ENCODE measurements at places on chromosomes 4 and X.

- DNase-seq, result no peak
These were observed 207.0 kb downstream of the LDB2 start for GRCh38 chr4:16691450-16691849.

DNA sequence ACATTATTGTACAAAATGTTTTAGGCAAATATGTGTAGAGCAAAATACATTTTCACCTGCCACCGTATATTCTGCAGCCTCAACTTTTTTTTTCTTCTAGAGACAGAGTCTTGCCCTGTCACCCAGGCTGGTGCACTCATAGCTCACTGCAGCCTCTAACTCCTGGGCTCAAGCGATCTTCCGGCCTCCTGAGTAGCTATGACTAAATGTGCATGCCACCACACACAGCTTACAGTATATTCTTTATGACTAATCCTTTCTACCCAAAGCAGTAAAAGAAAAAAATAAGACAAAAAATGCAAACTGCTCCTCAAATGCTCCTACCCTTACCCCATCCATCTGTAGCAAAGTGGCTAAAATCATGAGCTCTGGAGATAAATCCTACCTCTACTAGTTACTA is 426.3 kb downstream of the KCNIP4 start:
- no peak for DNase-seq

DNA sequence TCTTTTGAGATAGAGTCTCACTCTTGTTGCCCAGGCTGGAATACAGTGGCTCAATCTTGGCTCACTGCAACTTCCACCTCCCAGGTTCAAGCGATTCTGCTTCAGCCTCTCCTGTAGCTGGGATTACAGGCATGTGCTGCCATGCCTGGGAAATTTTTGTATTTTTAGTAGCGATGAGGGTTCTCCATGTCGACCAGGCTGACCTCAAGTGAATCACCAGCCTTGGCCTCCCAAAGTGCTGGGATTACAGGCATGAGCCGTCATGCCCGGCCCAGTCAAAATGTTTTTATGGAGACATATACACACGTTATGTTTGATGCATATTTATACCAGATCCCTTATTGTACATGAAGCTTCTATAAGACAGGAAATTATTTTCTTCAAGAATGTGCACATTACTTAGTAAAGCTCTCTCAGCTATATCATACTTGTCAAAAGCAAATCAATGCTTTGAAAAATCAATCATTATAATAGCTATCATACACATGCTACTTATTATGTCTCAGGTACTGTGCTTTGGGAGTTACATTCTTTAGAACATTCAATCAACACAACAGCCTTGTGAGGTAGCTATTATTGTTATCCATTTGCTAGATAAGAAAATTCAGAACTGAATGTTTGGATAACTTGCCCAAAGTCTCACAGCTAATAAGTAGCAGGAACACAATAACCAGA is 269.2 kb downstream of the FSTL5 start:
- no peak for DNase-seq

GRCh38 chr4:55312489-55313101 is 33.4 kb upstream of the SRD5A3 start:
- DNase-seq, result no peak

- DNase-seq, result no peak
These were observed 6.3 kb downstream of the FNIP2 start for GRCh38 chr4:158775091-158775651.

GRCh38 chr4:150950657-150951288 is 64.3 kb downstream of the LRBA start:
- no peak for DNase-seq

GRCh38 chr4:138727731-138728130 is 287.9 kb upstream of the NOCT start:
- DNase-seq, result no peak

GRCh38 chr4:141469392-141469791 is 167.0 kb upstream of the IL15 start:
- no peak for DNase-seq

GRCh38 chr4:185682236-185682635 is 129.8 kb downstream of the SORBS2 start:
- no peak for DNase-seq

Measured in stimulated activated CD4-positive, alpha-beta T cell treated with anti-CD3 and anti-CD28 coated beads, Interleukin-1b, Interleukin-23, amount 100 ng/mL, for 1 hour (primary cell).